ENCODE measurements at places on chromosomes 3 and 15. TPM values are rescaled to one million over a fixed set of nuclear protein-coding genes. Genes with fewer than 3 reads are reported as not detected.

- no peaks in the 10 kb centered on the region for H3K36me3 ChIP-seq
- H3K27ac ChIP-seq: no peak overlapping the region
- DNase-seq: no peak
- no peaks in the 10 kb centered on the region for H3K4me1 ChIP-seq
- H3K27me3 ChIP-seq: peaks cover 14% of the 10 kb centered on the region
Observed at GRCh38 chr15:48389691-48390143, 58.5 kb downstream of the DUT start.

- H3K27me3 ChIP-seq: peaks cover 18% of the 10 kb centered on the region
- no peaks in the 10 kb centered on the region for H3K36me3 ChIP-seq
- no peak overlapping the region for H3K4me3 ChIP-seq
- no peaks in the 10 kb centered on the region for H3K4me1 ChIP-seq
- H3K27ac ChIP-seq: no peak overlapping the region
Observed at GRCh38 chr3:156339491-156339890, 215.4 kb downstream of the SSR3 start.

DNA sequence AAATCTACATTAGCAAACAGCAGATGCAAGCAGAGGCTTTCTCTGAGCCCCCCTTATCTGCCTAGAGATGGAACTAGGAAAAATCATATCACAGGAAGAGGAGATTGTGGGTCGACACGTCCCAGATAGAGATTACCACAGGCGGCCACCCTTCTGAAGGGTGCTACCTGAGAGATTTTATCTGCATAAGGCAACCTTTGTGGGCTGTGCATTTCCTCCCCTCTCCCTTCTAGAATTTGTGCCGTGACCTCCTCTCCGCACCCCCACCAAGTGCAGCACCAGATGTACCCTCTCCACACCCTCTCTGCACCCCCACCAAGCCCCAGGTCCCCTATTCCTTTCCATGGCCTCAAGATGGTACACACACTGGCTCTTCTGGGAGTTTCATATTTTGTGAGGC is 27.4 kb downstream of the METTL6 start:
- peak overlapping the region; percentile 22 for H3K27ac ChIP-seq
- H3K27me3 ChIP-seq: no peaks in the 10 kb centered on the region
- H3K4me1 ChIP-seq: peaks cover 15% of the 10 kb centered on the region
- no peak overlapping the region for H3K4me3 ChIP-seq
- no peak for DNase-seq
- H3K36me3 ChIP-seq: no peaks in the 10 kb centered on the region

- no peaks in the 10 kb centered on the region for H3K36me3 ChIP-seq
- H3K4me3 ChIP-seq: no peak overlapping the region
- peaks cover 10% of the 10 kb centered on the region for H3K4me1 ChIP-seq
- no peaks in the 10 kb centered on the region for H3K27me3 ChIP-seq
- no peak overlapping the region for H3K27ac ChIP-seq
- DNase-seq: no peak
Observed at GRCh38 chr3:43038010-43038409, 58.9 kb downstream of the GASK1A start.

GRCh38 chr15:80182611-80183261 is 29.9 kb downstream of the FAH start:
- peaks cover 58% of the 10 kb centered on the region for H3K36me3 ChIP-seq
- H3K27me3 ChIP-seq: no peaks in the 10 kb centered on the region
- H3K27ac ChIP-seq: no peak overlapping the region
- no peak for DNase-seq
- H3K4me1 ChIP-seq: no peaks in the 10 kb centered on the region
- no peak overlapping the region for H3K4me3 ChIP-seq

GRCh38 chr3:78569804-78570203 is 1198.0 kb downstream of the ROBO1 start:
- H3K4me3 ChIP-seq: no peak overlapping the region
- H3K36me3 ChIP-seq: no peaks in the 10 kb centered on the region
- no peaks in the 10 kb centered on the region for H3K27me3 ChIP-seq
- no peaks in the 10 kb centered on the region for H3K4me1 ChIP-seq
- H3K27ac ChIP-seq: no peak overlapping the region
- no peak for DNase-seq

GRCh38 chr3:134360046-134360445 is 14.2 kb downstream of the AMOTL2 start:
- DNase-seq: no peak
- H3K27me3 ChIP-seq: peaks cover 3% of the 10 kb centered on the region
- no peaks in the 10 kb centered on the region for H3K36me3 ChIP-seq
- H3K4me3 ChIP-seq: no peak overlapping the region

DNA sequence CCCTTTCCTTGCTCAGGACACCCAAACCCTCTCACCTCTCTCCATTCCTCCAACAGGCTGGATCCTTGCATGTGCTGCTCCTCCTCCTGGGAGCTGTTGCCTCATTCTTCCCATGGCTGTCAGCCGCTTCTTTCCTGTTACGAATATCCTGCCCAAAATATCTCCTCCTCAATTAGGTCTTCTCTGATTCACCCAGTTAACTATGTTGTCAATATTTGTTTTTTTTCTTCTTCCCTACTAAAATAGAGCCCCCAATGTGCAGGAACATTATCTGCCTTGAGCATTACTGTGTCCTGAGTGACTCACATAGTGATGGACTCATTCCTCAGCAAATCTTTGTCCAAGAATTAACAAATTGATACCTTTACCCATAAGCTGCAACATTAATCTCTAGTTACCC is 357.2 kb downstream of the CLSTN2 start:
- H3K4me3 ChIP-seq: no peak overlapping the region
- no peaks in the 10 kb centered on the region for H3K4me1 ChIP-seq
- H3K36me3 ChIP-seq: no peaks in the 10 kb centered on the region
- no peak overlapping the region for H3K27ac ChIP-seq

UROC1 gene
- total RNA-seq: 0.11 TPM

ZNF501 gene
- total RNA-seq: 3.9 TPM

SENP5 gene
- total RNA-seq: 43.2 TPM

GOLGA8R gene
- total RNA-seq: 5.8 TPM

CPEB1 gene
- total RNA-seq: 3.2 TPM
